ENCODE measurements at places on chromosomes 6 and 20.

GRCh38 chr6:157982563-157983405 lies 1.1 kb downstream of the SYNJ2 start:
- no peak for DNase-seq

DNA sequence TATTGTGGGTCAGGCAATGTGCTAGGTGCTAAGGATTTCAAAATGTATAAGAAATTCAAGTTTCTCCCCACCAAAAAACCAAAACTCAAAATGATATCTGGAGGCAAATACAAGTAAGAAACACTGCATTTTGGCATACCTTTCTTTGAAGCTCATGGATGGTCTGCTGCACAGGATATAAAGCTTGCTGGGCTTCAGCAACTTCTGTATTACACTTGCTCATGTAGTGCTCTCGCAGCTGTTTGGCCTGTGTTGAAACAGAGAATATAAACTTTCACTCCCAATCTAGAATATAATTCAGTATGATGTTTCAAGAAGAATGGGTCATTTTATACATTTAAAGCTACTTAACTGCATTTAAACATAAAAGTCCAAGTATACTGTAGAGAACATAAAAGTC lies 39.6 kb downstream of the SHPRH start:
- no peak for DNase-seq

DNA sequence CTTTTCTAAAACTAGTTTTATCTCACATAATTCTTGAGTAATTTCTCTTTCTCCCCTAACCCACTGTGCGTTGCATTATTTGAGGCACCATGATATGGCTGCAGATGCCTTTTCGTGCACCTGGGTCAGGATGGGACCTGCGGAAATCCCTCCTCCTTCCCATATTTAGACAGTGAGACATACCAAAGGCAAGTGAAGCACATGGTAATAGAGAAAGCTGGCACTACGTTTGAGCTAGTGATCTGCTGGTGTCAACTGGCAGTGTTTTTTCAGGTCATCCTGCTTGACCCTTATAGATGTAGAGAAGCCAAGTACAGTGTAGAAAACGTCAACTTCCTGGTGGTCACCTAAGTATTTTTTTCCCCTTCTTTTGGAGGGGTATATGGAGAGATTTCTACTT lies 71.7 kb downstream of the FOXO3 start:
- no peak for DNase-seq

- DNase-seq, result no peak
Measured at GRCh38 chr6:21278375-21278745, 315.2 kb upstream of the SOX4 start.

DNA sequence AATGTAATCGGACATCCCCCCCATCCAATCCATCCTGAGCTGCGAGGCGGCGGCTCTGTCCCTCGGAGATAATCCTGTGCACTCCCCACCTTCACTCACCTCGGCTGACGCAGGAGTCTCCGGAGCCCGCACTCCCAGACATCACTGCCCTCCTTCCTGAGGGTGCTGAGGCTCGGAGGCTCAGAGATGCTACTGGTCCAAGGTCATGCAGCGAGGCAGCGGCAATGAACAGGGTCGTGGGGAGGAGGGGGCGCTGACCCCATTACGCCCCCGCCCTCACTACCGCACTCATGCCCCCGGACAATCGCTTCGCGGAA lies 485 bp downstream of the ADISSP start:
- no peak for DNase-seq

DNA sequence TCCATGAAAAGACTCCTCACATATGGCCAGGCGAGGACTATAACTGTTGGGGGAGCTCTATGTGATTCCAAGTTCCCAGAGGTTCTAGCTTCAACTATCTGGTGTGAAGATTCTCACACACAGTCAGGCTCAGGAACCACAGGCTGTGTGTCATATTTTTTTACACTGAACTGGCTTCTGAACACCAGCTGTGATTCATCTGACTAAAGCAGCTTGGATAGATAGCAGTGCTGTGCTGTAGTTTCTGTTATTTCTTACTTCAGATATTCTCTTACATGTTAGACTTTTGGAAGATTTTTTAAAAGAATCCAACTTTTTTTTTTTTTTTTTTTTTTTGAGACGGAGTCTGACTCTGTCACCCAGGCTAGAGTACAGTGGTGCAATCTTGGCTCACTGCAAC lies 140.7 kb upstream of the MCHR2 start:
- no peak for DNase-seq

DNA sequence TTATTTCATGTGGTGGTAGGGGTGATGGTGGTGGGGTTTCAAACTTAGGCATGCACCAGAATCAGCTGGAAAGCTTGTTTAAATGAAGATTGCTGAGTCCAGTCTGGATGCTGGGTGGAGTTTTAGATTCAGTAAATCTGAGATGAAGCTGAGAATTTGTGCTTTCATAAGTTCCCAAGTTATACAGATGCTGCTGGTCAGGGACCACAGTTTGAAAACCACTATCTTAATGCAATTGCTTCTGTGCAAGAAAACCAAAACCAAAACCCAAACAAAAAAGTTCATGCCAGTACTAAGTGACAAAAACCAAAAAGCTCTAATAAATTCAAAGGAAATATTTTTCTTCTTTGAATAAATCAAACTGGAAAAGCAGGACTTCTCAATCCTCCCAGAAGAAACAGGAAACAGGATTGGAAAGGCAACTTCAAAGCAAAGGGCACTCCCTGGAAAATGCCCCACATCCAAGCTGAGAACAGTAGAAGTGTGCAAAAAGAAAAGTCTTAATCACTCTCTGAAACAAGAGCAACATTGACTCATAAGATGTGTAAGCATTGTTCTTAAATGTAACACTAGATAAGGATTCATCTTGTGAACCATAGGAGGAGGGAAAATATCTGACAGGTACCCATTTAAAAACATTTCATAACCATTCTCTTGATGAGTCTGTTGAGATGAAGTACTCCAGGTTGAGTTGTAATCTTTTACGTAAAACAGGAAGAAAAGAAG lies 481.5 kb upstream of the HSF2 start:
- DNase-seq, result no peak

- DNase-seq, result no peak
Measured at GRCh38 chr6:3575166-3575565, 118.3 kb upstream of the SLC22A23 start.

DNA sequence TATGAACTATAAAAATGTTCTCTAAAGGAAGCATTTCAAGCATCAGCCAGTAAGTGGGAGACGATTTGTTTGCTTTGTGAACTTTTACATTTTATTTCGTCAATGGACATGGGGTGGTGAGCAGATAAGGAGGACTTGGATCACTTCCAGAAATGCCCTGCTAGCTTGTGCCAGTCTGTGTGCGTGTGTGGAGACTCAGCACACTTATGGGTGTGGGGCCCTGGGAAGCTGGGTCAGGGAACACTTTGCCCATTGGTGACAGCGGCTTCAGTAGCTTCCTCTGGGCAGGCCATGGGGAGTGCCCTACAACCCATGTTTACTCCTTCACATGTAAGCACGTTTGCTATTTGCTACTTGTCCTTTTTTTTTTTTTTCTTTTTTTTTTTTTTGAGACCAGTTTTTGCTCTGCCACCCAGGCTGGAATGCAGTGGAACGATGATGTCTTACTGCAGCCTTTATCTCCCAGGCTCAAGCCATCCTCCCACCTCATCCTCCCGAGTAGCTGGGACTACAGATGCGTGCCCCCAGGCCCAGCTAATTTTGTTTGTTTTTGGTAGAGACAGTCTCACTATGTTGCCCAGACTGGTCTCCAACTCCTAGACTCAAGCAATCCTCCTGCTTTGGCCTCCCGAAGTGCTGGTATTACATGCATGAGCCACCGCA lies 24.2 kb downstream of the PRDM1 start:
- DNase-seq, result no peak

DNA sequence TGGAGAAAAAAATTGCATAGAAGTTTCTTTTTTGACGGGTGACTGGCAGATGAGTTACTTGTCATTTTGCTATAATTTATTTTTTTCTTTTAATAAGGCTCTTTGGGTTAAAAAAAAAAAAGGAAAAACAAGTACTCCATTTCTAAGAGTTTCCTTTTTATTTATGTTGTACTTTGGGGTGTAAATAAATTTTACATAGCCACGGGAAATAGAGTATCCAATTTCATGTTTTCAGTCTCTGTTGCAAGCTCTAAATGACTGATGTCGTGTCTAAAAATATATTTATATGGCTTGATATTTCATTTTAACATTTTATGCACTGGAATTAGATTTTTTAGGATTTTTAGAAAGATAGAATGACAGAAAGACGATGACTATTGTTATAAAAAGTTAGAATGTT lies 3.4 kb downstream of the EYA4 start:
- DNase-seq, result no peak

- no peak for DNase-seq
Measured at GRCh38 chr6:70421509-70421908, 8.2 kb downstream of the FAM135A start.

DNA sequence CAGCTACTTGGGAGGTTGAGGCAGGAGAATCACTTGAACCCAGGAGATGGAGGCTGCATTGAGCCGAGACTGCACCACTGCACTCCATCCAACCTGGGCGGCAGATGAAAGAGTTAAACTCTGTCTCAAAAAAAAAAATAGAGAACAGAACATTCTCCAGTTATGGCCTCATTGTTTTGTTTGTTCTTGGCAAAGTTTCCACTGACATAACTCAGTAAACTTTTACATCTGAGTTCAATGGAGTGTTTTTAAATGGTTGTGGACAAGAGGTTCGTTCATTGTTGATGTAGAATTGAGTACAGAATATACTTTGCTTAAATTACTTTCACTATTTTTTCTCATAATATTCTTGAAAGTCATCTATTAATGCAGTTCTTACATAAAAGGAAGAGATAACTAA lies 42.2 kb upstream of the IFNGR1 start:
- no peak for DNase-seq

GRCh38 chr20:48492015-48492714 lies 335.6 kb downstream of the PREX1 start:
- no peak for DNase-seq

DNA sequence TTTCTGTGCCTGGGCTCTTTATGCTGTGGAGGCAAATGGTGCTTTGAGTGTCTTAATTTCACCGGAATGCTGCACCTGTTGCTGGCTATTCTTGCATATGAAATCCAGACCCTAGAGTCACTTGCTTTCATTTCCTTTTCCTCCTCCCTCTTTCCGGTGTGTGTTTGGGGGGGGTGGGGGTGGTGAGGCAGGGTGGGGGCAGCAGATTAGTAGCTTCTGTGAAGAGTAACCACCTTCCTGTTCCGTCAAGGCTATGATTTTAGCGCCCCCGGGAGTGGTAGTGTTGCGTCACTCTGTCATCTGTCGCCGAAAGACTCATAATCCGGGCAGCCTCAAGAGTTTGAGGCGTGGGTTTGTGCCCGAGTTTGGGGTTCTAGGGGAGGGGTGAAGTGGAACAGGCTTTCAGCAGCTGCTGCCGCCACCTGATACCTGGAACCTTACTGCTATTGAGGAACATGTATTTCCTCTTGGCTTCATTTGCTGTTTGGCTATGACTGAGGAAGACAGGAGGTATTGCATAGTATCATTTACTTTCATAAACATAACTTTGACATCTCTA lies 49.1 kb downstream of the UTRN start:
- DNase-seq, result peak; percentile 77

DNA sequence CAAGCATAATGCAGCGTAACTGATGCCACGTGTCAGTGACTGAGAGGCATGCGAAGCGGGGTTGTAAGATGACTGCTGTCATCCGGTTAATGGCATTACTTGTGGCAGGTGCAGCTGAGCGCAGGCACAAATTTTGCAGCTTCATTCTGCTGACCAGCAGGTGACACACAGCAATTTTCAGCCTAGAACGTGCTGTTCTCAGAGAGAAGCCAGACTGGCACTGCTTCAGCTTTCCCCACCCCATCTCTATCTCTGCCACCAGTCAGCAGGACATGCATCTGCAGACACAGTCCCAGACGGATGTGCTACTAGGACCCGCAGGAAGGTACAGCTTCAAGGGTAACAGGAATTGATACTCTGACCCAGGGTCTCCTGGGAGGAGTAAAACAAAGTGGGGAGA lies 221.8 kb downstream of the KIF16B start:
- DNase-seq, result no peak

DNA sequence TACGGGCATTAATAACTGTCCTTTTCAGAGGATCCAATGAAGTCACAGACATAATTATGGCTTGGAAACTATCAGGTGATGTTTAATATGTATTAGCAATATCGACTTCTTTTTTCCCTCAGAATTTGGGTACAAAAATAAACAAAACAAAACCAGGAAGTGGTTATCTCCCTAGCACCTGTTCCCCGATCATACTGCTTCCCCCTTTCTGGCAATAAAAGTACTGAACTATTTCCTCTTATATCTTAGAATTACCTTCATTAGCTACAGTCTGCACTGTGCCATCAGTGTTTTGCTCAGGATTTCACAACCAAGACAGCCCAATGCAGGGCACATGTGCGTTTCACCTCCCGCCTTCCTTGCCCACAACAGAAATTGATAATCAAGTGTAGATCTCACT lies 216.9 kb upstream of the BTBD3 start:
- no peak for DNase-seq

DNA sequence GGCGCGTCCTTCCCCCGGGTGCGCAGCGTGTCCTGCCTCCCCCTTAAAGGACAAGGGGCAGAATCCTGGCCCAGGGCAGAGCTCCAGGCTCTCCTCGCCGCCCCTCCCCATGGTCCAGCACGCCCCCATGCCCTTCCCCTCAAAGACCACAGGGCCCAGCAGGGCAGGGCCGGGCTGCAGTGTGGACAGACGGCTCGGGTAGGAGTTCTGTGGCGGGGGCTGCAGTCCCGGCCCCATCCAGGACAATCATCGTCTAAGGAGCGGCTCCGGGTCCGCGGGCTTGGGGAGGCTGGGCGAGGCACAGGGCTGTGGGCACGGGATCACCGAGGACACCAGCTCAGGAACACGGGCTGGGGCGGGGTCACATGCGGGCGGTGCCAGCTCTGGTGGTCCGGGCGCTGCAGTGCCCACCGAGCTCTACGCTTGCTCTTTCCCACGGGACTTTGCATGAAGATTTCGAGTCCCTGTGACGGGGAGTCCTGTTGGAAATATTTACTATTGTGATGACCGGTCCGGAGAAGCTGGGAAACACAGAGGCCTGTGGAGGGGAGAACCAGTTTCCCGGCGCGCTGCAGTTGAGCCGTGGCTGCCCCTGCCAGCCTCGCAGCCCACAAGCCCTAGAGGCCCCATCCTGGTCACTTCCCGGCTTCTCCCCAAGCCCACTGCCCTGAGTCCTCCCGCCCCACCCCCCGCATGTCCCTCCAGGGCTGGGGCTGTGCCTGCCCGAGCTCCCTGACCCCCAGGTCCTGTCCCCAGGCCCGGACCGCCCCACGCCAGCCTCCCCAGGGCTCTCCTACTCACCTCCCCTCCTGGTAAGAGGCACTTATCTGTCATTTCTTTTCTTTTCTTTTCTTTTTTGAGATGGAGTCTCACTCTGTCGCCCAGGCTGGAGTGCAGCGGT lies 20.6 kb downstream of the SLC17A9 start:
- no peak for DNase-seq

GRCh38 chr6:13688692-13689196 lies 22.9 kb downstream of the RANBP9 start:
- no peak for DNase-seq

GRCh38 chr6:2140438-2141128 lies 104.8 kb downstream of the GMDS start:
- DNase-seq, result no peak
